Ecto neural progenitor cell (in vitro differentiated cells): ENCODE measurements at places on chromosomes 4 and X.

DNA sequence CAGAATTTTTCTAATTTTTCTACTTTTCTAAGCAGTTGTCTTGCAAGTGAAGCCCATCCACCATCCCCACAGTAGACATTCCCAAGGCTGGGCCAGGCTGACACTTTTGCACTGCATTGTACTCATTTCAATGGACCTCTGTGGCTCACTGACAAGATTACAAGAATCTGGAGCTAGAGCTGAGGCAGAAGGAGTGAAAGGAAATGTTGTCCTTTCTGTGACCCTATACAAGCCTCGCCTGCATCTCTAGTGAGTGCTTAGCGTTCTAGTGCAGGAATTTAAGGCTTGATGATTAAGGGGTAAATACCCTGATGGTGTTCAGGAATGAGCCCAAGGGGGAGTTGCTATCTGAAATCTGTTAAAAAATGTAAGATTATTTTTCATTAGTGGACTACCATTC lies 6.3 kb downstream of the MAGED1 start:
- DNase-seq = no peak

GRCh38 chrX:23557070-23557469 lies 110.2 kb upstream of the PRDX4 start:
- no peak for DNase-seq

DNA sequence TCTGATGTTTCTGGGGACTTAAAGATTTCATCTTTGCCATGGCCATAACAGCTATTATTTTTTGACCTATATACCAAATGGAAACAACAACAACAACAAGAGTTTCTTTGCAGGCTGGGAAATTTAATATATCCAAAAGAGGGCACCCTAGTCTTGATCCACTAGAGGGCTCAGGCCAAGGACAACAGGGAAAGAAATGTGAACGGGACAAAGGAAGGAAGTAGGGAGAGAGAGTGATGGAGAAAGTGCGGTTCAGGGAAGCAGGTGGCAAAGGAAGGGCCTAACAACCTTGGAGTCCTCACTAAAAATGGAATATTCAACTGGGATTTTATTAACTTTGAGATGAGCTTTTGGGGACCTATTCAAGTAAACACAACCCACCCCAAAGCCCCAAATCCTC lies 67.8 kb upstream of the SCML1 start:
- DNase-seq = no peak

DNA sequence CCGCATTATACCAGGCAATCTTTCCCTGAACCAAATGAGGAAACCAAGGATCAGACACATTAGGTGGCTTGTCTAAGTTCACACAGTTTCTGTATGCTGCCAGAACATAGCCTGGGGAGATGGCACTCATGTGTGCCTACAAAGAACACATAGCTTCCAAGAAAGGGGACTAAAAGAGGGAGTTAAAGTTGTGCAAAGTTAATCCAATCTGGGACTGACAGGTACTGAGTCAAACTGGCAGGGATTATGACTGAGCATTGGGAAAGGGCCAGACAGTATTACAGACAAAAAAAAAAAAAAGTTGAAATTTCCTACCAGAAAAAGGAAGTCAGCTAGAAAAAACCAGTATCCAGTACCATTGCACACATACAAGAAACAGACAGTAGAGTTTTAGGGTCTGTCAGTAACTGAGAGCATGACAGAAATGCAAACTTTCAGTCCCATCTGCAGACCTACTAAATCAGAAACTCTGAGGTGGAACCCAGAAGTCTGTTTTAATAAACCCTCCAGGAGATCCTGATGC lies 37.2 kb downstream of the ADAMTS3 start:
- no peak for DNase-seq

DNA sequence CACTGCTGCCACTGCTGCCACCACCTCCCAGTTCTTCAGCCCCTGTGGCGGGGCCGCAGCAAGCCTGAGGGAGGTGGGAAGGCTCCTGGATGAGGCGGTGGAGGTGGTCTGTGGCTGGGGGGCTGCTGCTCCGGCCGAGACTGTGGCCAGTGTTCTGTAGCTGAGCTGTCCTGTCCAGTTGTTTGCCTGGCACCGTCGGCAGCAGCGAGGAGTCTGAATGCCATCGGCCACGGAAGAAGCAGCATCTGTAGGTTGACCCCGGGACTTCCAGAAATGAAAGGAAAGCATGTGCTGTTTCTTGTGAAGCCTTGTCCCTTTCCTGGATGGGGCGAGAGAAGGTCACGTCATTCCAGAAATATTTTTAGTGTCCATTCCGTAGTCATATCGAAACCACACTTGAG lies 3.3 kb downstream of the C4orf54 start:
- DNase-seq = no peak

GRCh38 chr4:2667428-2667827 lies 88.7 kb downstream of the TNIP2 start:
- DNase-seq = no peak

GRCh38 chrX:132958091-132958703 lies at the start of gene HS6ST2:
HS6ST2 (minus strand) TSS chrX:132958629.
- peak; percentile 64 for DNase-seq

DNA sequence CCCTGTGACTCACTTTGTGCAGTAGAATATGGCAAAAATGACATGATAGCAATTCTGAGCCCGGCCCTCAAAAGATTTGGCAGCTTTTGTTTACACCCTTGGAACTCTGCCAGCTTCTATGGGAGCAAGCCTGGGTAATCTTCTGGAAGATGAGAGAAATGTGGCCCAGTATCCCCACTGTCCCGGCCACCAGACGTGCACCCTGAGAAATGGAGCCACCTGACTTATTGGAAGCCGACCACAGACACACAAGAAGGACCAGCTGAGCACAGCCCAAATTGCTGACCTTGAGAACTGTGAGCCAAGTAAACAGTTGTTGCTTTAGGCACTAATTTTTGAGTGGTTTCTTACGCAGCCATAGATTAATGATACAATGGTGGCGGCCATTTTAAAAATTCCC lies 197.0 kb downstream of the STIM2 start:
- no peak for DNase-seq

DNA sequence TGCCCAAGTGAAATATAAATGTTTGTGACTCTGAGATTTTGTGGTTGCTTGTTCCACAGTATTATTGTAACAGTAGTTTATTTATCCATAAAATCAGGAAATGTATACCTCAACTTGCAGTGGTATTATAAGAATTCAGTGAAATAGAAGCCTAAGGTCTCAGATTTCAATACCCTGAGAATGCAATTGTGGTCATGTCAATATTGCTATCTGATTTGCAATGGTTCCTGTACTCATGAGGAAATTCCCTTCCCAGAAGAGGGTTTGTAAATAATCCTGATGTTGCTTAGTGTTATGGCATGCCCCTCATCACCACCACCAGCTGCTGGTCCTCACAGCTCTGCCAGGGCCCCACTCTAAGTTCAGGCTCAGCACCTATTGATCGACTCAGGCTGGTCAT lies 67.8 kb downstream of the SLC34A2 start:
- no peak for DNase-seq

DNA sequence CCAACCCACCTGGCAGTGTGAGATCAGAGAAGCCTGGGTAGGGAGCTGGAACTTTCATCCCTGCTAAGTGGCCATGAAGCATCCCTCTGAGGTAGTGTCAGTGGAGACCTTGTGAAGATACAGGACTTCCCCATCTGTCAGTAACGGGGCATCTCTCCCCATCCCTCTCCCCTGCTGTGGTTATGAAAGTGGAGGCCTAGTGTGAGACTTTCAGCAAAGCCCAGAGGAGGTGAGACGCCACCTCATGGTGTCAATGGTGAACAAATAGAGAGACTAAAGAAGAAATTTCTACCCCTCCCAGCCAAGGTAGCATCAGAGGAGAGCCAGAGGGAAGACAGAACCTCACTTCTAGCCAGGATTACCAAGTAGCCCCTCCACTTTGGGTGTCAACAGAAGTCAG lies 150.2 kb downstream of the VEGFC start:
- no peak for DNase-seq

GRCh38 chrX:4110964-4111363 lies 397.5 kb upstream of the PRKX start:
- DNase-seq = no peak

- no peak for DNase-seq
Measured at GRCh38 chr4:26441102-26441501, 49.2 kb downstream of the CCKAR start.

GRCh38 chr4:186586205-186586604 lies 30.8 kb upstream of the MTNR1A start:
- no peak for DNase-seq

DNA sequence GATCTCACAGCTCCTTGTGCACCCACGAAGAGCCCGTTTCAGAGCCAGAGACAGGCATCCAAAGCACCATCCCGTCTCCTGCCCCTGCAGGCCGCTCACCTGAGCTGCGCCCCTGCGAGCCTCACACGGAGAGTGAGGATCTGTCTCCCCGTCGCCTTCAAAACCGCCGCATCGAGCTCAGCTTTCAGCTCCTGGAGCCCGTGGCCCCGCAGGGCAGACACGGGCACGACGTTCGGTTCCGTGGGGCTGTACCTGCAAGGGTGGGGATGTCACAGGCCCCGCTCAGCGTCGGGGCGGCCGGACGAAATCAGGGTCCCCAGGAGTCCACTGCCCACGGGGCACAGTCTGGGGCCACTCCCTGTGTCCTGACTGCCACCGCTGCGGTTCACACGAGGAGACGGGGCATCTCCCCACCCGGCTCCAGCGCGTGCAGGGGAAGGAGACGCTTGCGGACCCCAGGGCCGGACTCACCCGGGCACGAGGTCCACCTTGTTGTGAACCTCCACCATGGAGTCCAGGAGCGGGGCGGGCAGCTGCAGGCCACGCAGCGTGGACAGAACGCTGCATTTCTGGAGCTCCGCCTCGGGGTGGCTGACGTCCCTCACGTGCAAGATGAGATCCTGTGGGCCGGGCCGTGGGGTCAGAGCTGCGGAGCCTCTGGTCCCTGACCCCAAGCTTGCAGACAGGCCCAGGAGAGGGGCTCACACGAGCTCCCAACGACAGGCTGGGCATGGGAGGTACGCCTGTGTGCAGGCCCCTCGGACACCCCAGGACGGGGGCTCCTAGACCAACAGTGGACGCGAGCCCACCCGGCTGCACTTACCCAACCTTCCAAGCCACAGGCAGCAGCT lies 11.1 kb downstream of the GTPBP6 start:
- no peak for DNase-seq

DNA sequence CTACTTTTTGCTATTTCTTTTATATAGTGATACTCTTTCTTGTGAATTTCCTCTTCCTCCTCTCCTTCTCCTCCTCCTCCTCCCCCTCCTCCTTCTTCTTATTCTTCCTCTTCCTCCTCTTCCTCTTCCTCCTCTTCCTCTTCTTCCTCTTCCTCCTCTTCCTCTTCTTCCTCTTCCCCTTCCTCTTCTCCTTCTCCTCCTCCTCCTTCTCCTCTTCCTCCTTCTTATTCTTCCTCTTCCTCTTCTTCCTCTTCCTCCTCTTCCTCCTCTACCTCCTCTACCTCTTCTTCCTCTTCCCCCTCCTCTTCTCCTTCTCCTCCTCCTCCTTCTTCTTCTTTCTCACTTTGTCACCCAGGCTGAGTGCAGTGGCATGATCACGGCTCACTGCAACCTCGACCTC lies 36.3 kb upstream of the RBMX start:
- DNase-seq = no peak
